H54 (cell line): ENCODE measurements at places on chromosomes 5 and 9.

DNA sequence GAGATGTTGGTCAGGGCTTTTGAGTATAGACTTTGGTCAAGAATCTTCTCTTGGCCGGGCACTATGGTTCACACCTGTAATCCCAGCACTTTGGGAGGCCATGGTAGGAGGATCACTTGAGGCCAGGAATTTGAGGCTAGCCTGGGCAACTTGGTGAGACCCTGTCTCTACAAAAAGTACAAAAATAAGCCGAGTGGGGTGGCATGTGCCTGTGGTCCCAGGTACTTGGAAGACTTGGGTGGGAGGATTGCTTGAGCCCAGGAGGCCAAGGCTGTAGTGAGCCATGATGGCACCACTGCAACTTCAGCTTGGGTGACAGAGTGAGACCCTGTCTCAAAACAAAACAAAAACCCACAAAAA lies 57.5 kb downstream of the ACER2 start:
- DNase-seq = no peak

- no peak for DNase-seq
These were observed 289.9 kb downstream of the SLIT3 start for GRCh38 chr5:169011009-169011408.

GRCh38 chr9:126752376-126752775 lies 52.5 kb upstream of the ZBTB43 start:
- DNase-seq = no peak

GRCh38 chr9:114172981-114173833 lies 17.9 kb downstream of the COL27A1 start:
- DNase-seq = no peak

DNA sequence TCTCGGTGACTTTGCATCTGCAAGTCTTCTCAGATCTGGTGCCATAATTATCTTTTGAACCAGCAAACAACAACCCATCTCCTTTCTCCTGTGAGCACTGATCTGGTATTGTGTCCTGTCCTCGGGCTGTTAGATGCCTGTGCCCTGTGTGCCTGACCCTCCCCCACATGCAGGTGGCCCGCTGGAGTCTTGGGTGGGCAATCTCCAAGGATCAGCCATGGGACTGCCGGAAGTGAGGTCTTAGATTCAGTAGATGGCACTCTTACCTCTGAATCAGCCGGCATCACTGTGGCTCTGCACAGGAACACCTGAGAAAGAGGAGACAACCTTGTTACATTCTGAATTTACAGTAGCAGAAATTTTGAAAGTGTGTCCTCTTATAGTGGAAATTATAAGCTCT lies 172.4 kb downstream of the IRX2 start:
- DNase-seq = no peak

GRCh38 chr9:24487946-24488345 lies 57.8 kb downstream of the IZUMO3 start:
- DNase-seq = no peak

- no peak for DNase-seq
These were observed 130.8 kb downstream of the ARHGAP26 start for GRCh38 chr5:142900927-142901326.

DNA sequence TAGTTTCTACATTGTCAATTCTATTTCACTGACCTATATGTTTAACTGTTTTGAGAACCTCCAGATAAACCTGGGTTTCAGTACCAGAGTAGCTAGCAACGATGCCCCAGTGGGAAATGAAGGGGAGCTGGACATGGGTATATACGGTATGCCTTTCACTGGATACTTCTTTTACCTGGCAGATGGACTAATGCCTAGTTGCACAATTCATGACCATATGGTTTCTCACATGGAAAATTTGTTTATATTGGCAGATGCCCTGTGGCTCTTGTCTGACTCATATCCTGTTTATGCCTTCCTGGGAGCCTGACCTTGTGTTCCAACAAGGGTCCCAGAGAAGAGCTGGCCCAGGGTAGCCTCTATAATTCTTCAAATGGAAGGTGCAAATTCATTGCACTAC lies 144.1 kb downstream of the MAT2B start:
- no peak for DNase-seq

DNA sequence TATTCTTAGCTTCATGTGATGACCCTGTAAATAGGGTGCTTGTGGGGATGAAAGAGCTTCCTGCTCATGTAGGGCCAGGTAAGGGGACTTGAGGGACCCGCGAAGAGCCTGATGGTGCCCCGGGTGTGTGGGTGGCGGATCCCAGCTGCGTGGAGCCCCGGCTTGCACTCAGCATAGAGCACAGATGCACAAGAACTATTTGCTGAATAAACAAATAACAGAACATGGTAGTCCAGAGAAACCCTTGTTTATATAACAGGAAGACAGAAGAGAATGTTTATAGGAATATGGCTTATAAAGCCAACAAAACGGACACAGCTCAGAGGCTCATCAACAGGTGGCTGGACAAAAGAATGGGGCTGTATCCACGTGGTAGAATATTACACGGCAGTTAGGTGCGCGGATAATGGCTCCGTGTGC lies 106.9 kb upstream of the COL5A1 start:
- DNase-seq = no peak

- peak; percentile 20 for DNase-seq
These were observed 789.3 kb downstream of the SEMA5A start for GRCh38 chr5:8756498-8757084.

- no peak for DNase-seq
These were observed 67.0 kb downstream of the STX17 start for GRCh38 chr9:99973455-99973854.

- DNase-seq = no peak
These were observed 77.4 kb upstream of the MAST4 start for GRCh38 chr5:66518753-66519152.

DNA sequence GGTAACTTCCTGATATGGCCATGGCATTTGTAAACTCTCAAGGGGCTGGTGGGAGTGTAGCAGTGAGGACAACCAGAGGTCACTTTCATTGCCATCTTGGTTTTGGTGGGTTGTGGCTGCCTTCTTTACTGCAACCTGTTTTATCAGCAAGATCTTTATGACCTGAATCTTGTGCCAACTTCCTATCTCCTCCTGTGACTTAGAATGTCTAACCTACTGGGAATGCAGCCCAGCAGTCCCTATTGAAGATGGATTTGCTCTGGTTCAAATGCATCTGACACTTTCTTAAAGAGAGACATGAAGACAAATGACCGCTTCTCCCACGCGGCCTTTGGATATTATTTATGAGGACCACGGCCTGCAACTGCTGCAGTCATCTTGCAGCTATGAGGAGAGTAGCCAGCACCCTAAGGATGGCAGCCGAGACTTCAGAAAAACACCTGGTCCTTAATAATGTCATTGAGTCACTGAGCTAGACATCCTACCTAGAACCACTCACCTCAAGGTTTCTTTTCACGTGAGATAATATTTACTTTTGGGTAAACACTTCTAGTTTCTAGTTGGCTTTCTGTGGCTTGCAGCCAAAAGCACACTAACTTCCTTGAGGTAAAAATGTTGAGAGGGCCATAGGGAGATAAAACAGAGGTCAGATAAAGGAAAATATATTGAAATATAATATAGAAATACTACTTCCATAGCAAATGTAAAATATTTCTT lies 28.2 kb downstream of the CETN3 start:
- no peak for DNase-seq

- no peak for DNase-seq
These were observed 99.5 kb upstream of the FBXL17 start for GRCh38 chr5:108481355-108481931.

DNA sequence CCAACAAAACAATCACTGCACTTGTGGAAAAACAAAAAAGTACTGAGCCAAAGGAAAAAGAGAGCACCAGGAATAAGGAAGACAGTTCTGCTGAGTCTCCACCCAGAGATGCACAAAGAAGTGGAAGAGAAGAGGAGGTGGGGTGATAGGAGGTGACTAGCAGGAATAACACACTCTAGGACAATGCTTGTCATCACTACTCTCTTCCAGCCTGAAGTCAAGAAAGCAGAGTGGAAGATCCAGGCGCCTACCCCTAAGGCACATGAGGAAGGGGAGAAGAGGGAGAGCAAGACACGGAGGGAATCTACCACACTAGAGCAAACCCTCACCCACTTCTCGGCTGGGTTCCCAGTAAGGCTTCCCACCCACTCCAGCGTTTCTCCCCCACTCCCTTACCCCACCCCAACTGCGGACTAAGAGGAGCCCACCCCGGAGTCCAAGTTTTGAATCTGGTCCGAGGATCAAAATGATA lies 1.7 kb downstream of the SLIT3 start:
- no peak for DNase-seq

DNA sequence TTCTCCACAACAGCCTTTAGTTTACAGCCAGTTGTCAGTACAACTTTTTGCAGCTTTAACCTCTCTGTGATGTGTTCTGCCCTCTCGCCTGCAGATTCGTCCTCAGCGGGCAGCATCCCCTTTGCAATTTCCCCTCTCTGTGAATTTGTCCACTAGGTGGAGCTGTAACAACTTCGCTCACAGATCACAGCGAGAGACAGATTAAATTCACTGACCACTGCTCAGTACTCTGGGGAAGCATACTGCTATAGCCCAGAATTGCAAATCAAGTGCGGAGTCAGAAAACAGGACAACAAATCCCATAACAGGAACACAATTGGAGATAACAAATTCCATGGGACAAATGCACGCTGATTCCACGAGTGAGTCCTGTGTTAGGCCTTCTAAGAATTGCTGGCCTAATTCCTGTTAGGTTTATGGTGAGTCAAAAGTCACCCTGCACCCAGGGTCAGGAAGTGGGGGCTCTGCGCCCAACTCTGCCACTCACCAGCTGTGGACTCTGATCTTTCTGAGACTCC lies 2124.9 kb downstream of the MAT2B start:
- DNase-seq = peak; percentile 39
